ENCODE measurements at places on chromosomes 6 and 20.

DNA sequence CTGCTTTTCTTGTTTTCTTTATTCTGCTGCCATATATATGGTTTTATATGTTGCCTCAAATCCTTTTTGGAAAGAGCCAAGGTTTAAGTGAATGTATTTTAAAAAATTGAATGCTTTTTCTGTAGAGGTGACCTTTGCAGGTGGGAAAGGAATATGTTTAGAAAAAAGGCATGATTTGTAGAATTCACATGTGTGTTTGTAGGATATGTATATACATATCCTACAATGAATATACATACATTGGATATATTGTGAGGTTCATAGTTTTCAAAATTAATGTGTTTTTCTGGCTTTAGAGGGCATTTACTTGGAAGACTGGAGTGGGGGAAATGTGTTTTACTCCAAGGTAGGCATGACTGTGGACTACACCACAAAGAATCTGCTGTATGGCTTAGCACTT is 4.0 kb upstream of the EYA2 start:
- no peak for DNase-seq

DNA sequence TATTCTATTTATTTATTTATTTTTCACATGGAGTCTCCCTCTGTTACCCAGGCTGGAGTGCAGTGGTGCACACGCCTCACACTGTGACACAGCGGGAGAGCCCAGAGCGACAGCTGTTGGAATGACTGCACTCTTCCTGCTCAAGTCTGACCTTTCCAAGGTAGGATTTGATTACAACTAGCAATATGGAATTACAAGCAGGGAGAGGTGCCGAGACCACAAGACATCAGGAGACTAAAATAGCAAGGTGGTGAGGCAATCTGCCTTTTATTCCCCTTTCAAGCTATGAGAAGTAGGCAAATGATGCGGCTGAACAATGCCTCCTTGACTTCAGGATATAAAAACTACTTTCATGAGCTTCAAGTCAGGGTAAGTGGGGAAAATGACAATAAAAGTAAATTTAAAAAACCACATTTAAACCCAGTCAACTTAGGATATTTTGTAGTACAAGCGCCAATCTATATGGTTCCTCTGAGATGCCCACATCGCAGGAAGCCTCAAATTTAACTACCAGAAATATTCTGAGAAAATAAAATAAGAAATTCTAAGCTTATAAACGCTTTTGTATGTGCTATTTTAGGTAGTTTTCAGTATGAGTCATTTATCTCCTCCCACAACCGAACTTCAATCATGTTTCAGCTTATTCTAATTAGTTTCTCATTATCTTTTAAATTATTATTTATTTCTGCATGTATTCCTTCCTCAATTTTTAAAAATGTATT is 146.9 kb upstream of the SGK1 start:
- DNase-seq: peak; percentile 68

DNA sequence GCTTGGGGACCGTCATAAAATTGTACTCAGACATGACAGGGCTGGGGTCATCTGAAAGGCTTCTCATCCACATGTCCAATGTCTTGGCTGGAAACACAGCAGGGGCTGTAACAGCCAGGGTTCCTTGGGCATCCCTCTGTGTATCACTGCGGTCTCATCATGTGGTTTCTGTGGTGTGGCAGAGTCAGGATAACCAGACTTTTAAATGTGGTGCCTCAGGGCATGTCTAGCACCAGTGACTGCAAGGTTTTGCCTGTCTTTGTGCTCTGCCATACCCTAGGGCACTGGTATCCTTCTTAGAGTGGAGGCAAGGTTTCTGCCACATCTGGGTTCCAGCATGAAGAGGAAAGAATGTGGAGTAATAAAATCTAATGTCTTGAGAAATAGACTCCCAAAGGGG is 124.2 kb downstream of the PLEKHG1 start:
- no peak for DNase-seq

GRCh38 chr20:63522091-63522868 is 1.7 kb downstream of the PPDPF start:
- no peak for DNase-seq

DNA sequence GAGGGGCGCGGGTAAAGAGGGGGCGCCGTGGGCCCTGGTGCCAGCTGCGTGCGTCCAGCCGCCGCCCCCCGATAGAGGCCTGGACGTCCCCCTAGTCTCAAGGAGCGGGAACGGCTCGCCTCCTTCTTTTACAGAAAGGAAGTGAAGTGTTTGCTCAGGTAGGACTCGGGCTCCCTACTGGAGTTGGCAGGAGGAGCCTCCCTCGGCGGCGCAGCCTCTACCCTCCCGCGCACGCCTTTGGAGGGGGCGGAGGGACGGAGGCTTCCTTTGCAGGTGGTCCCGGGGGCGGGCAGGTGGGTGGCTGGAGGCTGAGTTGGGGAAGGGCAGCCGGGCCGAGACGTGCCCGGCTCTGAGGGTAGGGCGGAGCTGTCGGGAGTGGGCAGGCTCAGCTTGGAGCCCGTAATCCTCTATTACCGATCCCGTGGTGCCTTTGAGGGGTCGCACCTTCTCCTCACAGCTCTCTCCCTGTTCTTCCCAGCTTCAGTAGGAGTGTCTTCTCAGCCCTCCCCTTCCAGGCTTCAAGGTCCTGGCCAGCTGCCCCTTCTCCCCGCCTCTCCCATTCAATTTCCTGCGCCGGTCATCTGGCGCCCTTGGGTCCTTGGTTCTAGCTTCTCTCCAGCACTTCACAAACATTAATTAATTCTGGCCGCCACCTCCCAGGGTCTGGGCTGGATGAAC is 728 bp downstream of the ITPR3 start:
- DNase-seq: no peak

GRCh38 chr20:44054118-44054517 is 132.9 kb downstream of the JPH2 start:
- DNase-seq: no peak

GRCh38 chr20:32192698-32193097 is 14.8 kb downstream of the PLAGL2 start:
- DNase-seq: no peak

GRCh38 chr6:124867121-124867520 is 95.1 kb upstream of the RNF217 start:
- DNase-seq: no peak

GRCh38 chr6:125826695-125827463 is 36.1 kb downstream of the NCOA7 start:
- DNase-seq: no peak

- DNase-seq: no peak
Observed at GRCh38 chr6:110095101-110095500, 84.4 kb downstream of the WASF1 start.

DNA sequence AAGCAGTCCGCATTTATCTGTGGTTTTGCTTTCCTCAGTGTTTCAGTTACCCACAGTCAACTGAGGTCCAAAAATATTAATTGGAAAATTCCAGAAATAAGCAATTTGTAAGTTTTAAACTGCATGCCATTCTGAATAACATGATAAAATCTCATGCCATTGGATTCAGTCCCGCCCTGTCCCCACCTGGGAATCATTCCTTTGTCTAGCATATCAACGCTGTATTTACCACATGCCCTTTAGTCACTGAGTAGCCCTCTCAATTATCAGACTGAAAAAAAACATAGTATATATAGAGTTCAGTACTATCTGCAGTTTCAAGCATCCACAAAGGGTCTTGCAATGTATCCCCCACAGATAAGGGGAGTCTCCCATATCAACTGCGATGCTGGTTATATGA is 17.1 kb downstream of the RANBP9 start:
- DNase-seq: no peak

DNA sequence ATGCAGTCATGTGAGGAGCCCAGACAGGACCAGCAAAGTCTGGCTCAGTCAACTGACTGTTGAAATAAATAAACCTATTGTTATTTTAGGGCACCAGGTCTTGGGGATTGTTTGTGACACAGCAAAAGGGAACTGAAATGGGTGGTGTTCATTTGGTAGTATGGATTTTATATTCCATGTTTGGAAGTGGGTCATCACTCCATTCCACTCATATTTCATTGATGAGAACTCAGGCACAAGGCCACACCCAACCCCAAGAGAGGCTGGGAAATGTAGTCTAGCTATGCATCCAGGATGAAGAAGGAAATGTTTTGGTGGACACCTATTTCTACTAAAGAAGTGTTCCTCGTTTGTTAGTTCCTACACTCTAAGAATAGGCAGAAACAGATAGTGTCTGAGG is 64.9 kb upstream of the BTBD3 start:
- peak; percentile 11 for DNase-seq

GRCh38 chr6:17632934-17633333 is 32.8 kb downstream of the FAM8A1 start:
- no peak for DNase-seq

DNA sequence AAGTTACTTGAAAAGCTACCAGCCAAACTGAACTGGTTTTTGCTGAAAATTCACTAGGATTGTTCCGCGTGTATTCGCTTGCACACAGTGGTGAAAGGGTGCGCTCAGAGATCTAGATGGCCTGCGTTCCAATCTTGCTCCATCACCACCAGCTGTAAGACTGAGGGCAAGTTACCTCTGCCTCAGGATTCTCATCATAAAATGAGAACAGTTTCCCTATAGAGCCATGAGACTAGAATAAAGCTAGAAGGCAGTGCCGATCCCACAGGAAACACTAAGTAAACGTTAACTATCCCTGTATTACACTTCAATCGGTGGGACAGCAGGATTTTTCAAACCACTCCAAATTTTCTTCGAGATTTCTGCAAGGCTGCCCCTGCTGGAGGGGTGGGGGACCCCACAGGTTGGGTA is 838 bp downstream of the AHCY start:
- no peak for DNase-seq

- no peak for DNase-seq
Observed at GRCh38 chr6:70538376-70538775, 28.4 kb upstream of the SDHAF4 start.

GRCh38 chr6:124887872-124888580 is 74.2 kb upstream of the RNF217 start:
- no peak for DNase-seq

DNA sequence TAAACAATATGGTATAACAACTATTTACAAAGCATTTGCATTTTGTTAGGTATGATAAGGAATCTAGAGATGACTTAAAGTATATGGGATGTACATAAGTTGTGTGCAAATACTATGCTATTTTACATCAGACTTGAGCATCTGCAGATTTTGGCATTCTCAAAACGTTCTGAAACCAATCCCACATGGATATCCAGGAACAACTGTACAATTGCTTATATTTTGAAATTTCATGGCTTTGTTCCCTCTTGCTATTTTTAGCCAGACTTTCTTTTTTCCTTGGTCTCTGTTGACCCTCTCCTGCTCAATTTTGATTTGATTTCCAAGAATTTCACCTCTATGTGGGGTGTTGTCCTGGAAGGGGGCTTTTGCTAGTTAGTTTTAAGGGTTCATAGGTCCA is 32.9 kb upstream of the UST start:
- DNase-seq: no peak

DNA sequence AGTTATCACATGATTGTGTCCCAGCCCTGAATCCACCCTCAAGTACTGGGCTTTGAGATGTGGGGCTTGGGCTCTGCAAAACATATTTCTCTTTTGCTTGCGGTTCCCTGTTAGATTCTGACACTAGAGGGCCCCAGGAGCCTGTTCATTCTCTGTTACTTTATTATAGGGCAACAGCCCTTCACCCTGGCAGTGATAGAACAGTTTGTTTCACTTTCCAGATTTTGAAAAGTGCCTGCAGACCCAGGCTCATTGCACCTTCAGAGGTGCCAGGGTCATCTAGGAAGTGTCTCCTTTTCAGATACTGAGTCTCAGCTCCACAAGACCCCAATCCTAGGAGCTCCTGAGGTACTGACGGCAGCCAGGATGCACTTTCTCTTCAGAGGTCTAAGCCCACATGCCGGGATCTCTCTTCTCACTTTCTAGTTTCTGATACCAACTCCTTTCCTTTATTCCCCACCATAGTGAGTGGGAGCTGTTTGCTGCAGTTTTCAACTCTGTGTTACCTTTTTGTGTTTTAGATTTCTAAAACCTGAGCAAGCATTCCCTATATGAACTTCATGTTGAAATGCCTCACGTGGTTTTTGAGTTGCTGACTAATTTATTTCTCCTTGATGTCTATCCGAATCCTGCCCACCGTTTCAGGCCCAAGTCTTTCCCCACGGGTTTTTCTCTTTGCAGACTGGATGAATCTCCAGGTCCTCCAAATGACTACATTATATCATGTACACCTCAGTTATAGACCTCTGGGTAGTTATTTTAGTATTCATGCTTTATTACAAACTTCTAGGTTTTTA is 10.9 kb downstream of the ABT1 start:
- peak; percentile 67 for DNase-seq

DNA sequence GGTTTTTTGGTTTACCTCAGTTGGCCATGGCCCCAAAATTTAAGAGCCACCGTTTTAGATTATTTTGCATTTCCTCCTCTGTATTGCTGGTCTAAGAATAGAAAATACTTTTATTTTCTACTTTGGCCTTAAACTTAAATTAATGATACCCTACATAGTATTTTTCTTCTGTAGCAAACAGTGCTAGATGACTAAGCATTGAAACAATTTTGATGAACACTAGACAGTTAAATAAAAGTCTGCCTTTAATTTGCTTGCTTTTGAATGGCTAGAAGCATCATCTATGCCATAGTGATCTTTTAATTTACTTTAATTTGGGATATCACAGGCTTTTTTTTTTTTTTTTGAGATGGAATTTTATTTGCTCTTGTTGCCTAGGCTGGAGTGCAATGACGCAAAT is 106.4 kb downstream of the CD109 start:
- no peak for DNase-seq

GRCh38 chr6:151804585-151805285 is 2.7 kb upstream of the ESR1 start:
- no peak for DNase-seq

DNA sequence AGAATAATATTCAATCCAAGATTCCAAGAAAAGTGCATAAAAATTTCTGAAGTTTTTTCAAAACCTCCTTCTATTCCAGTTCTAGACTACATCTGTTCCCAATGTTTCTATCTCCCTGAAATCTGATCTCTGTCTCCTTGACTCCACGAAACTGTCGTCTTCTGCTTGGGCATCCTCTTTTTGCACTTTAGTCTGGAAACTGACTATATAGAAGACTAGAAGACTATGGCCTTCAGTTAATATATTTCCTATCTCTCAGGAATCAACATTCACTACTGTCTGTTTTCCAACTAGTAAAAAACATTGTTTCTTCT is 745.4 kb upstream of the ADGRB3 start:
- DNase-seq: no peak

- DNase-seq: no peak
Observed at GRCh38 chr6:147742440-147742839, 233.9 kb downstream of the SAMD5 start.

- DNase-seq: no peak
Observed at GRCh38 chr6:35398526-35398925, 53.6 kb upstream of the FANCE start.

GRCh38 chr6:41560431-41561192 is 14.4 kb downstream of the FOXP4 start:
- no peak for DNase-seq

DNA sequence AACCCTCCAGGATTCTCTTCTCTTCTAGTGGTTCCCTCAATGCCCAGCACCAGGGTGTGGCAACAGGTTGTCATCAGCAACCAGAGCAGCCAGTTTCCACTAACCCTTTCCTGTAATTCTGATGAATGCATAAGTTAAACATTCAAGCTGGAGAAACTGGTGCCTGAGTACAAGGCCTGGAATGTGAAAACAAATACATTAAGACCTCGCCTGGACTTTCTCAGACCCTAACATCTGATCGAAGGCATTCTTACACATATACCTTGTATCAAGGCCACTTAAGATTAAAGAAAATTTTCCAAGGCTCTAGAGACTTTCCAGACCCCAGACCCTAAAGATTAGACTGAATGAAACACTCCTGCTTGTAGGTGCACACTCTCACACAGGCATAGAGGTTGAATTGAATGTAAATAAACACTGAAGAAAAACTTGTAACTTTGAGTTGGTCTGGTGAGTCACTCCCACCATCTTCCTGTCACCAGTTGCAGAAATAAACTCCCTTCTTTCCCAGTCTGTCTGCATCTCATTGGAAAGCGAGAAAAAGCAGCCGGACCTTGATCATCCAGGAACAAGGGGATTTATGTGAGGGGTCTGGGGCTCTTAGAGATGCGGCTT is 9.0 kb downstream of the LRP11 start:
- DNase-seq: no peak
